ENCODE measurements at places on chromosomes 13 and 19.

DNA sequence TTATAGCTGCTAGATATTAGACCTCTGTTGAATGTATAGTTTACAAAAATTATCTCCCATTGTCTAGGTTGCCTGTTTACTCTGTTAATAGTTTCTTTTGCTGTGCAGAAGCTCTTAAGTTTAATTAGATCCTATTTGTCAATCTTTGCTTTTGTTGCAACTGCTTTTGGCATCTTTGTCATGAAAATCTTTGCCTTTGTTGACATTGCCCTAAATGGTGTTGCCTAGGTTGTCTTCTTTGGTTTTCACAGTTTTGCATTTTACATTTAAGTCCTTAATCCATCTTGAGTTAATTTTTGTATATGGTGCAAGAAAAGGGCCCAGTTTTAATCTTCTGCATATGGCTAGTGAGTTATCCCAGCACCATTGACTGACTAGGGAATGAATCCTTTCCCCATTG lies 331.1 kb downstream of the ITGBL1 start:
- DNase-seq, result no peak

DNA sequence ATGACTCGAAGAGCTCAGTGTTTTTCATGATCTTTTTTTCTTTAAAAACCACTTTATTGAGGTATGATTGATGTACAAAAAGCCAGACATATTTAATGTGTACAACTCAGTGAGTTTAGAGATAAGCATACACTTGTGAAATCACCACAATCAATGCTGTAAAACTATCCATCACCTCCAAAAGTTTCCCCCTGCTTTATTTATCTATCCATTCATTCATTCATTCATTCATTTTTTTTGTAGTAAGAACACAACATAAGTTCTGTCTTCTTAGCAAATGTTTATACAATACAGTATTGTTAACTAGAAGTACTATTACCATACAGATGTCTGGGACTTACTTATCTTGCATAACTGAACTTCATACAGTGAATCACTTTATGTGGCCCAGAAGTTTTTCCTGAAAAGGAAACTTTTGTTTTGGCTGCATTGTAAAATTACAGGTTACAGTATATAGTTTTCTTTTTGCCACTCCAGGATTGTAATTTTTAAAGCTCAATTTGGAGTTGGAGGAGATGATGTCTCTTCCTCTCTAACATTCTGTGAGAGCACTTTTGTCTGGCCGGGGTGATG lies 6.7 kb downstream of the RAP2A start:
- peak; percentile 38 for DNase-seq

GRCh38 chr19:41744850-41745249 lies 10.5 kb upstream of the CEACAM6 start:
- no peak for DNase-seq

GRCh38 chr19:40672038-40672437 lies 18.4 kb downstream of the NUMBL start:
- no peak for DNase-seq

DNA sequence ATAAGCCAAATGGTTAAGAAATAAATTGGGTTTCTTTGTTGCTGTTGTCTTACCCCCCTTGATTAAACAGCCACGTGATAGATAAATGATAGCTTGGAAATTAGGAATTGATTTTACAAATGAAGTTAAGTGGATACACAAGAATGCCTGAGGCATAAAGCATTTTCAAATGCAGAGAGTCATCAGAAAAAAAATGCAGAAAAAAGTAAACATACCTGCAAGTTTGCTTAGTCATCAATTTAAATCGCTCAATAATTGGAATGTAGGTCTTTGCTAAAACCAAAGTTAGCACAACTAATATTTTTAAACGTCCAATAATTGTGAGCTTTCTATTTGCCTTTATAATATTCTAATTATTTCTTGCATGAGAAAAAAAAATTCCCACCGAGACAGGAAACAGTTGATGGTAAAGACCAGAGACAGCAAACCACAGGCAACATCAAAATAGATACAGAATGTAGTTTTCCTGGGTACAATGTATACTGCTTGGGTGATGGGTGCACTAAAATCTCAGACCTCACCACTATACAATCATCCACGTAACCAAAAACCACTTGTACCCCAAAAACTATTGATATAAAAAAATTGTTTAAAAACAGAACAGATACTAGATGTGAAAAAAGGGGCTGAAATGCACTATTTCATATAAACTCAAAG lies 924.0 kb downstream of the PCDH9 start:
- no peak for DNase-seq

DNA sequence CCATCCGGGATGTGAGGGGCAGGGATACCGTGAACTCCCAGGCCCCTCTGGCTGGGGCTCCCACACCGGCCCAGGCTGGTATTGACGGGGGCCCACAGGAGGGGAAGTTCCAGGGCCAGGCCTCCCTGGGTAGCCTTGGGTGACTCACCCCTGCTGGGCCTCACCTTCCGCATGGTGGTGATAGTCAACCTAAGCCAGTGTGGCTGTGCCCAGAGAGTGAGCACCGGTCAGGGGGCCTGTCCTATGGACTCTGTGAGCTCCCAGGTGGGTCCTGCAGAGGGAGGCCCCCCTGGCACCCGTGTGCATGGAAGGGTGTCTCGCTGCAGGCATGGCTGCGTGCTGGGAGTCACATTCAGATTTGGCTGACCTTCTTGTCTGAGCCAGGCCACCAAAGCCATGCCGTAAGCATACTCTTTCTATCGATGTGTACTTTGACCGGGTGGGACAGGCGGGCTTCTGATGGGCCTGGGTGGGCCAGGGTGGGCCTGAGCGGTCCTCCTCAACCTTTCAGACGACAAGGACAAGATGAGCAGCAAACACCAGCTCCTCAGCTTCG lies 27.6 kb downstream of the DHX34 start:
- no peak for DNase-seq

GRCh38 chr19:40923934-40924391 lies 41.9 kb upstream of the CYP2A7 start:
- DNase-seq, result no peak

DNA sequence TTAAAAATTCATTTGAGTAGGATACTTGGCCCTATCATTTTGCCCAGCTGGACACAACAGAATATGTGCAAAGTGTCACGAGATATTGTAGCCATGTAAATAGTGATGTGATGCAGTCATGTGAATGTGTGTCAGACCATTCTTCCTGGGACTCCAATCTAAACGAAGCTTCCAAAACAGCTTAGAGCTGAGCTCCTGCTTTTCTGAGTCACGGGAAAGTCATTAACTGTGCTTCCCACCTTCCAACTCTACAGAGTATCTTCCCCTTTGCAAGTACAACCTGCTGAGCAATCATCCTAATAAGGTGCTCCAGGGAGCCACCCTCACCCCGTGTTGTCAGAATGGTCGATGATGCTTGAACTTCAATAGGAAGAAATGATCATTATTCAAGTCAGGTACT lies 294.7 kb downstream of the MYO16 start:
- DNase-seq, result peak; percentile 73

- DNase-seq, result no peak
Measured at GRCh38 chr19:15683411-15683810, 10.5 kb downstream of the CYP4F12 start.

- DNase-seq, result peak; percentile 59
Measured at GRCh38 chr13:20390526-20391175, 135.0 kb downstream of the CRYL1 start.

GRCh38 chr13:23500849-23501248 lies 67.3 kb upstream of the SACS start:
- peak; percentile 83 for DNase-seq

DNA sequence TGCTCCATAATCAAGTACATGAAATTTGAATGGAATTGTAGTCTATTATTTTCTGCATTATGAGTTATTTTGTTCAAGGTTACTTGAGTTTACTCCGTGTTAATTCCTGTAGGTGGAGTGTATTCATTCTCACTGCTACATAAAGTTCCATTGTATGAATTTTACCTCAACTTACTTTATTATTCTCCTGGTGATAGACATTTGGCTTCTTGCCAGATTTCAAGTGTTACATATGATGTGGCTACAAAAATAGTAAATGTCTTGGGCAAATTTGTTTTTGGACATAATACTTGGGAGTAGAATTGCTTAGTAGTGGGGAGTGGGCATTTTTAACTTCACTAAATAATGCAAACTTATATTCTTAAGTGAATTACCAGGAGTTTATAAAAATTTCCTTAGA lies 328.9 kb downstream of the SHISA2 start:
- no peak for DNase-seq

GRCh38 chr19:12996406-12997094 lies 1.3 kb downstream of the NFIX start:
- DNase-seq, result no peak

GRCh38 chr13:60112771-60113170 lies 51.0 kb downstream of the DIAPH3 start:
- DNase-seq, result peak; percentile 24

GRCh38 chr13:109787135-109787954 lies 962 bp upstream of the IRS2 start:
- DNase-seq, result peak; percentile 61

DNA sequence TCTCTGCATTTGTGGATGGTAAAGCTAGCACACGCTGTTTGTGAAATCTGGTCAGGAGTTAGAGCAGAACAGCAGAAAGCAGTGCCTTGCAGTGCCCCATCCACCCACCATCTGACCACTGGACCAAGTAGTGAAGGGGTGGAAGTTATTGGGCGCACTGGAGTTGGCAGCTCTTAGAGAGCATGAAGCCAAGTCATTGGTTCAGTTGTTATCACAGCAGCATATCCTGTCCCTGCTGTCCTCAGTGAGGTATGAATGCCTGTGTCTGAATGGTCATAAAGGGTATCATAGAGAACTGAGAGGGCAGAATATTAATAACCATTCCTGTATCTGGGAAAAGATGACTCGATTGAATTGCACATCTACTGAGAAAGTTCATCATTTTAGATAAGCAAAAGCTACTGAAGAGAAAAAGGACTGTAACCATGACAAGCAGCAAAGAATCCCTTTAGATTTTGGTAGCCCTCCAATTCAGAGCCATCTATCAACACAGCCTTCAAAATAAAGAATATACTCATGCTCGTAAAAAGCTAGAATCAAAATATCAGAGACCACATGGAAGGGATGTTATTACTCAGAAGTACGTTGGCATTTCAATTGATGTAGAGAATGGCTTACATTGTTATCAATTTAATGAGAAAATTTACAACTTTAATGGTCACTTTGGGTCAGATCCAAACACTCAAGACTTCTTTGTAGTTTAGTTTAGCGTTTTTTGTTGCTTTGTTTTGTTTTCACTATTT lies 919.0 kb downstream of the EFNB2 start:
- no peak for DNase-seq

DNA sequence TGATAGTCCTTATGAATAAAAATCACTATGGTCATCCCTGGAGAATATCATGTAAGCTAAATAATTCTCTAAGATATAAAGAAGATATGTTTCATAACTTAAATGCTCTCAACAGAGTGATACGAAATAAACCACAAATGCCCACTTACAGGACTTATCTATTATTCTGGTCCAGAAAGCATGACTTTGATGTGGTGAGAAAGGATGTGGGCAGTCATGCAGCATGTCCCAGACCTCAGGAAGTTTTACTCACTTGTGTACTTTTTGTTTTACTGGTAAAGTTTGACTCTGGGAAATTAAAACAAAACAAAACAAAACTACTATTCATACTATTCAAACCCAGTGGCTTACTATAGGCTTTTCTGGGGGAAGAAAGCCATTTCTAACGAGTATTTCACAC lies 483.2 kb upstream of the SLITRK6 start:
- peak; percentile 23 for DNase-seq

- no peak for DNase-seq
Measured at GRCh38 chr13:33379608-33380007, 94.1 kb upstream of the STARD13 start.

DNA sequence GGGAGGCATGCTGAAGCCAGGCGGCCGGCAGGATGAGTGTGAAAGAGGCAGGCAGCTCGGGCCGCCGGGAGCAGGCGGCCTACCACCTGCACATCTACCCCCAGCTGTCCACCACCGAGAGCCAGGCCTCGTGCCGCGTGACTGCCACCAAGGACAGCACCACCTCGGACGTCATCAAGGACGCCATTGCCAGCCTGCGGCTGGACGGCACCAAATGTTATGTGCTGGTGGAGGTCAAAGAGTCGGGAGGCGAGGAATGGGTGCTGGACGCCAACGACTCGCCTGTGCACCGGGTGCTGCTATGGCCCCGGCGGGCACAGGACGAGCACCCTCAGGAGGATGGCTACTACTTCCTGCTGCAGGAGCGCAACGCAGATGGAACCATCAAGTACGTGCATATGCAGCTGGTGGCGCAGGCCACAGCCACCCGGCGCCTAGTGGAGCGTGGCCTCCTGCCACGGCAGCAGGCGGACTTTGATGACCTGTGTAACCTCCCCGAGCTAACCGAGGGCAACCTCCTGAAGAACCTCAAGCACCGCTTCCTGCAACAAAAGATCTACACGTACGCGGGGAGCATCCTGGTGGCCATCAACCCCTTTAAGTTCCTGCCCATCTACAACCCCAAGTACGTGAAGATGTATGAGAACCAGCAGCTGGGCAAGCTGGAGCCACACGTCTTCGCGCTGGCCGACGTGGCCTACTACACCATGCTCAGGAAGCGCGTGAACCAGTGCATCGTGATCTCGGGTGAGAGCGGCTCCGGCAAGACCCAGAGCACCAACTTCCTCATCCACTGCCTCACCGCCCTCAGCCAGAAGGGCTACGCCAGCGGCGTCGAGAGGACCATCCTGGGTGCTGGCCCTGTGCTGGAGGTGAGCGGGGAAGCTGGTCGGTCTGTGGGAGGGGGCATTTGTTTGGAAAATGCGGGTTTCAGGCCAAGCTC lies 26.4 kb downstream of the MYO9B start:
- no peak for DNase-seq

DNA sequence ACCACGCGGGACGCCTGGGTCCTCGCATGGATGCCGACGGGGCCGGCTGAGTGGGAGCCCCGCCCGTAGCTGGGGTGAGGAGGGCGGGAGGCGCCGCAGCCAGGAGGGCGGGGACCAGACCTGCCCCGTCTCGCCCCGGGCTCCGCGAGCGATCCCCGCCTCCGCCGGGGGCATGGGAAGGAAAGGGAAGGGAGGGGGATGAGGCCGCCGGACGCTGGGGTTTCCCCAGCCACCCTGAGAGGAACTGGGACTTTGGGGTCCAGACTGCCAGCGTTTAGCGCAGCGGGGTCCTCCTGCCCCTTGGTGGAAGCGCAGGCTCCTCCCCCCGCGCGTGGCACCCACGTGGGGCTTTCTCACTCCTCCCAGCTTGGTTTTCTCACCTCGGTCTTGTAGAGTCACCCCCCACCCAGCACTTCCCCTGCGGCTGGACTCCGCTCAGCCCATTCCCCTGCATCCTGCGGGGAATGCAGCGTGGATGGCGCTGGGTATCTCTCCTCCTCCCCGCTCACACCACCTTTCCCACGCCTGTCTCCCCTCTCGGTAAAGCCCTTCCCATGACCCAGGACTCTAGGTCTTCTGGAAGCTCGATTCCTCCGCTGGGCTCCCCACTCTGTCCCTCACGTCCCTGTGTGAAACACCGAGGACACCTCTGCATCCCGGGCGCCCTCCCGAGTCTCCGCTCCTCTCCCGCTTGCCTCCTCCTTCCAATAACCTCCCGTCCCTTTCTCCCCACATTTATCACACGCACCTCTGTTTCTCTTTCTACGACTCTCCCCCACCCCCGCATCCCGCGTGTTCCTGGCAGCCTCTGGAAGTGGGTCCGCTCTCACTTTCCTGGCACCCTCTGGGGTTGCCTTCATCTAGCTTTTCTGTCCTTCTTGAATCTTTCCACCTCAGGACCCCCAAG lies 2.1 kb downstream of the TGFB1 start:
- DNase-seq, result peak; percentile 55

- no peak for DNase-seq
Measured at GRCh38 chr13:113589961-113590339, 5.4 kb downstream of the TFDP1 start.

- peak; percentile 40 for DNase-seq
Measured at GRCh38 chr19:45766869-45767346, 2.1 kb downstream of the SIX5 start.

GRCh38 chr13:31765138-31765785 lies 25.9 kb downstream of the RXFP2 start:
- DNase-seq, result peak; percentile 65

- no peak for DNase-seq
Measured at GRCh38 chr19:2618611-2619010, 83.9 kb downstream of the GNG7 start.

All from choroid plexus epithelial cell (primary cell).